Esophagus mucosa (tissue), 1 donor: ENCODE measurements at places on chromosomes 16 and 17. TPM values are rescaled to one million over a fixed set of nuclear protein-coding genes. Genes with fewer than 3 reads are reported as not detected.

Gene CLDN7
- total RNA-seq, result 279 TPM

Gene GFAP
- not detected for total RNA-seq

Gene PPM1E
- total RNA-seq, result 0.04 TPM

Gene CLEC3A
- total RNA-seq, result not detected

Gene CCL3
- total RNA-seq, result not detected

Gene USP7
- 87.3 TPM for total RNA-seq

Gene WSCD1
- total RNA-seq, result 0.24 TPM

Gene TPSB2
- total RNA-seq, result 4.5 TPM

Gene KRT16
- total RNA-seq, result 2,310 TPM

Gene RAB37
- total RNA-seq, result 0.96 TPM

Gene RHOT2
- total RNA-seq, result 58.7 TPM

Gene RASD1
- total RNA-seq, result 0.60 TPM

Gene ADCY9
- 5.3 TPM for total RNA-seq

Gene TMC6
- 50.2 TPM for total RNA-seq

Gene PRR35
- not detected for total RNA-seq

Gene RNF151
- total RNA-seq, result not detected

Gene ANKRD40CL
- total RNA-seq, result not detected

Gene CCL18
- 0.44 TPM for total RNA-seq

Gene MYH11
- 21.6 TPM for total RNA-seq

Gene TOM1L1
- 34.6 TPM for total RNA-seq

Gene COPRS
- 18.8 TPM for total RNA-seq

Gene PYDC1
- not detected for total RNA-seq

Gene SLFN13
- 7.9 TPM for total RNA-seq

Gene KRT33B
- not detected for total RNA-seq

Gene SEPTIN1
- 2.4 TPM for total RNA-seq

Gene EPX
- total RNA-seq, result not detected

Gene TUBG2
- total RNA-seq, result 7.3 TPM
